ENCODE measurements at places on chromosomes 16 and 17.
A peak's percentile ranks its signal among the peaks of the same experiment; 100 is the strongest.

- DNase-seq: no peak
Measured at GRCh38 chr17:62705156-62705777, 77.8 kb downstream of the MRC2 start.

DNA sequence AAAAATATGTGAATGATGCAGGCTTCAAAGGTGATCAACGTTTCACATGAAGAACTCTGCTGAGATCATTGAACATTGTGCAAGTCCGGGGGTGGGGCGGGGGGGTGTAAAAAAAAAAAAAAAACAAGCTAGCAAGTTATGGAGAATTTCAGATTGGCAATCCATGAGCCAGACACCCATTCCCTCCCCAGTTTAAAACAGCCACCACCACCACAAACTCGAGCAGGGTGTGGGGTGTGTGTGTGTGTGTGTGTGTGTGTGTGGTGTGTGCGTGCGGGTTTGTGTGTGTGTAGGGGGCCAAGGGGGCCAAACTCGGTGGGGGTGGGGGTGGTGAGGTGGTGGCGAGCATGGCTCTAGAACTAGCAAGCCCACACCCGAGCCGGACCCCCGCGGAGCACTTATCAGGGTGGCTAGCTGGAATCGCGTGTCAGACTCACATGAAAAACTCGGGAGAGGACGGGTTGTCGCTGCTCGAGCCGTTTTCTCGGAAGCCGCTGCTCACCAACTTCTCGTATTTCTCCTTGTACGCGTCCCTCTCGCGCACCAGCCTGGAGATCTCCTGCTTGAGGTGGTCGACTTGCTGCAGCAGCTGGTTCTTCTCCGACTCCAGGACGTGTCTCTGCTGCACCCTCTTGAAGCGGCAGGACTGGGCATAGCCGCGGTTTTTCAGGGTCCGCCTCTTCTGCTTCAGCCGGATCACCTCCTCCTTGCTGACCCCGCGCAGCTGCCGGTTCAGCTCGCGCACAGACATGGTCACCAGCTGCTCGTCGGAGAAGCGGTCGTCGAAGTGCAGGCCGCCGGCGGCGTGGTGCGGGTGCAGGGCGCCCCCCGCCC lies 2.0 kb downstream of the MAF start:
- peak; percentile 50 for DNase-seq

- DNase-seq: no peak
Measured at GRCh38 chr16:4058386-4058785, 57.9 kb downstream of the ADCY9 start.

- DNase-seq: peak; percentile 68
Measured at GRCh38 chr16:66523861-66524354, 26.0 kb downstream of the TK2 start.

GRCh38 chr16:79286646-79287423 lies 313.7 kb downstream of the MAF start:
- DNase-seq: peak; percentile 39
